ENCODE measurements at places on chromosomes 2 and 18.

GRCh38 chr2:221562226-221562625 lies 9.9 kb downstream of the EPHA4 start:
- peak; percentile 17 for DNase-seq

DNA sequence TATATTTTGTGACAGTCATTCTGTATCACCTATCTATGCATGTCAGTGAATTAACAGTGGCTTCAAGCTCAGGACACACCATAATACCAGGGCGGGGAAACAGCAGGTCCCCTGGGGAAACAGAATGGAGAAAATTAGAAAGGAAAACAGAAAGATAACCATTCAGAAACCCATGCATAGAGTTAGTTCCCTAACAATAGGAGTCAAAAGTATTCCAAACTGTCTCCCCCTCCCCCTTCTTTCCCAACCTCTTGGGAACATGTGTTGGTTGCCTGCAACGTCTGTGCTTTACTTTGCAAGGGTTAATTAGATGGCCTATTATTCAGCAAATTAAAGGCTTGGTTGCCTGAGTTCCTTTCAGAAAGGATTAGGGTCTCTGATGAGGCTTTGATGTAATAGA lies 176.4 kb downstream of the MYO3B start:
- DNase-seq: no peak

- no peak for DNase-seq
These were observed 497.8 kb downstream of the EIPR1 start for GRCh38 chr2:2879781-2880180.

- DNase-seq: peak; percentile 27
These were observed 144.8 kb downstream of the ARHGAP28 start for GRCh38 chr18:6874315-6874714.

DNA sequence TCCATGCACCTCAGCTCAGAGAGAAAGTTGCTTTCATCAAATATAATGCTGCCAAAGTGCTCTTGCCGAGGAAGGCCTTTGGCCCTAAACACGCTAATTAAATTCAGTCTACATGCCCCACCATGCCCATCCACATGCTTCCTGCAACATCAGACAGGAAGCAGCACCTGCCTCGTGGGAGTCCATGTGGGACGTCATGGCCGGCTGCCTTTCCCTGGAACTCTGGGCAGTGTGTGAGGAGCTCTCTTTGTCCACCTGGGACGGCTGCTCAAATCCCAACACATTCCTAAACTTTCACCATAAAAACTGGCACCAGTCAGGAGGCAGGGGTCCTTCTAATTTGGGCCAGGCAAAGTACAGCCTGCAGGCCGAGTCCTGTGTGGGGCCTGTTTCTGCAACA lies 23.1 kb downstream of the FAM178B start:
- DNase-seq: no peak

GRCh38 chr18:6729247-6730091 lies at the start of gene ARHGAP28:
ARHGAP28 (plus strand) TSS chr18:6729716; CDS start chr18:6729822, 106 bp downstream.
- DNase-seq: peak; percentile 96

DNA sequence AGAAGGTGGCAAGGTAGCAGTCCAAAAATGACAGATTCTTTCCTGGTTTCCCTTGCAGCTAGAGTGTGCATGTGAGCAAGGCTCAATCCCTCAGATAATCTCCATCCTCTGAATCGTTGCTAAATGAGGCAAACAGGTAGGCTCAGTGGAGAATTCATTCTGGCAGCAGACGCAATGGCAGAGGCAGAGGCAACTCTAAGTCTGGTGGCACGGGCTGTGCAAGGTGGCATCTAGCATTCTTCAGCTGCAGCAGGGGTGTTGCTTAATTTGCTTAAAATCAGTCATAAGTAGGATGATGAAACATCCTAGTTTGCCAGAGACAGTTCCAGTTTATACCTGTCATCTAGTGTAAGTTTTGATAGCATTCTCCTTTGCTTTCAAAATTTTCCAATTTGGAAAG lies 391.1 kb upstream of the MEX3C start:
- no peak for DNase-seq

- no peak for DNase-seq
These were observed 487 bp downstream of the STARD6 start for GRCh38 chr18:54357082-54357659.

- no peak for DNase-seq
These were observed 7.6 kb upstream of the ONECUT2 start for GRCh38 chr18:57427429-57428201.

DNA sequence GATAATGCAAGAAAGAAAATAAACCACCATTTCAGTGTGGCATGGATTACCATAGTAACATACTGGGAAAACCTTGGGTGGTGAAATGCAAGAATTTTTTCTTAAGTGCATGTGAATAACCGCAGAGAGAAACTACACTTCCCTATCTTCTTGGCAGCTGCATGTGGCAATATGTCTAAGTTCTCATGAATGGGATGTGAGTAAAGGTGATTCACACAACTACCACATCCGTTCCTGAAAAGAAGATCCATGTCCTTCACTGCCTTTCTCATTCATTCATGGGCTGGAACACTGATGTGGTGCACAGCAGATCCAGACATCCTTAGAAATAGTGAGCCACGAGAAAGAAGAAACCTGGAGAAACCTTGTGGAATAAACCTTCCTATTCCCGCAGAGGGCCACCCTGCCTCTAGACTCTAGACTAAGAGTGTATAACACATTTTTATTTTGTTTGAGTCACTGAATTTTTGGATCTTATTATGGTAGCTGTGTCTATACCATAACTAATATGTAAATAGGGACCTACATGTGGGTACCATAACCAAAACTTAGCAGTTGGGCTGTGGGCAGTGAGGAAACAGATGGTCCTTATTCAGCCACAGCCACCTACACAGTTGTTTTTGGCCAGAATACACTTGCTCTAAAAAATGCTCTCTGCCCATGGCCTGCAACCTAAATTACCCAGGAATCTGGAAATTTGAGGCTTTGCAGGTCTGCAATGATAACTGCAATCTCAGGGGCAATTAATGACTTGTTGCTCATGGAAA lies 573.3 kb downstream of the LRP1B start:
- peak; percentile 99 for DNase-seq

GRCh38 chr2:222982010-222982908 lies 69.7 kb upstream of the KCNE4 start:
- peak; percentile 93 for DNase-seq

DNA sequence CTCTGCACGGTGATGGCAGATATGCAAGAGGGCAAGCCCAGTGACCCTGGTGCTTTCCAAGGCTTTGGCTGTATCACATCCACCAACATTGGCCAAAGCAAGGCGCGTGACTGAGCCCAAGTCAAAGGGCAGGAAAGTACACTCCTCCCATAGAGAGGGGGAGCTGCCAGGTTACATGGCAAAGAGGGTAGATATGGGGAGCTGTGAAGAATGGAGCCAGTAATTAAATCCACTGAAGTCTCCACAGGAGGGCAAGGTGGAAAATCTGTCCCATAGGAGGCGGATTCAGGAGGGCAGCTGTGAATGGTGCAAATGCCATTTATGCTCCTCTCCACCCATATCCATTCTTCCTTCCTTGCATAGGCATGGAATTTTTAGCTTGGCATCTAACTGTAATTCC lies 44.6 kb upstream of the THOC1 start:
- DNase-seq: no peak

DNA sequence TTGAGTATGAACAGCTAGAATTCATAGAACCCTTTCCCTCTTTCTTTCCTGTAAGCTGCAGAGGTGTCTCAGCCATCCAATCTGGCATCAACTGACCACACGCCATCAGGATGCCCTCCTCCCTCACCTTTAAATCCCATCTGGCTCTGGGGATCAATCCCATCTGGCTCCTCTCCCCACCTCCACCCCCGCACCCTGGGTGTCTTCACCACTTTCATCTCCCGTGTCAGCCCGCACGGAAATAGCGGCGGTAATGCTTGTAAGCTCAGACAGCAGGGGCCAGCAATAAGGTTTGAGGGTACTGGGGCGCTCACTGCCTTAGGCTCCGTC lies 508 bp upstream of the TUBA4B start:
- DNase-seq: no peak
